CD4-positive, alpha-beta T cell treated with Interleukin-1 beta for 1 hour (primary cell): ENCODE measurements at places on chromosomes 4 and X.
A peak's percentile ranks its signal among the peaks of the same experiment; 100 is the strongest.

- no peak for DNase-seq
Observed at GRCh38 chr4:159358226-159358625, 255.3 kb downstream of the RAPGEF2 start.

DNA sequence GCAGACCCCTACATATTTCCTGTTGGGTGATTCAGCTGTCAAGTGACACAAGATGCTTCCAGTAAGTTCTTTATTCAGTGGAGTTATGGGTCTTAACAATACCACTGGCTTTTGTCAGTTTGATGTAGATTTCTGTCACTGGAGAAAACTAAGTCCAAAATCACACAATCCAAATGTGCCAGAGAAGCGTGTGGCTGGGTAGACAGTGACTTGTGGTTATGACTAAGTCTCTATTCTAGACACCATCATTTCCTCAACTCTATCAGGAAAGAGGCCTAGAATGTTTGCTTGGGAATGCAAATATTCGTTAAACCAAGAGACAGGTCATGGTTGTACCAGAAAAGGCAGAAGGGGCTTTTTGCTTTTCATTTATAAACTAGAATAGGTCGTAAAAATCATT, 54.4 kb upstream of the HS3ST1 start:
- no peak for DNase-seq

GRCh38 chr4:10482913-10483312, 25.7 kb upstream of the ZNF518B start:
- no peak for DNase-seq

DNA sequence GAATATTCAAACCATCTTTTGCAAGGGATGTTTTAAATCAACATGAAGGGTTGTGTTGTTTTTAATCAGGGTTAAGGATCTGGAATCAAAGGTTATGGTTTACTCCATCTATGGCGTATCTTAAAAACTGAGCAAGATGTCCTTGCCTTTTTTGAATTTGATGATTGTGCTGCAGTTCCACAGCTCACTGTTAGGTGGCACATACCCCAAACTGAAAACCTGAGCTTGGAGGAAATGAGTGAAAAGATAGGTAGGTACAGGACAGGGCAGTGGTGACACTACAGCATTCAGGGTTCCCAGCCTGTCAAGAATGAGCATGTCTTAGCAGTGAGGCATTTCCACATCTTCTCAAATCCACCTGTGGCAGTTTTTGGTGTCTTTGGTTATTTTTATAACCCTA, 13.1 kb upstream of the EOLA1 start:
- DNase-seq, result peak; percentile 76

DNA sequence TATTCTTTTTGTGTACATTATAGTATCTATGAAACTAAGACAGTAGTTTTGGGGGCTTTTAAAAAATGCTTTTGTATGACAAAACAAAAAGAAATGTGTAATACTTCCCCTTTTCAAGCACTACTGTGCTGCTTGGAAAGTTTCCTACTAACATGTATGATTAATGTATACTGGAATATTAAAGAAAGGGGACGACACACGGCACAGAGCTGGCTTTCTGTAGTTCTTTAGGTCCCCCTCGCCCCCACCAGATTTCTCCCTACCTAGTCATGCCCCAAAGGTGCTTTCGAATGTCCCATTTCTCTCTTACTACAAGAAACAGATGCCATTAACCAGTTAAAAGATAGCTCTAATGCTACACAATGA, 1.6 kb upstream of the AP1S2 start:
- no peak for DNase-seq

DNA sequence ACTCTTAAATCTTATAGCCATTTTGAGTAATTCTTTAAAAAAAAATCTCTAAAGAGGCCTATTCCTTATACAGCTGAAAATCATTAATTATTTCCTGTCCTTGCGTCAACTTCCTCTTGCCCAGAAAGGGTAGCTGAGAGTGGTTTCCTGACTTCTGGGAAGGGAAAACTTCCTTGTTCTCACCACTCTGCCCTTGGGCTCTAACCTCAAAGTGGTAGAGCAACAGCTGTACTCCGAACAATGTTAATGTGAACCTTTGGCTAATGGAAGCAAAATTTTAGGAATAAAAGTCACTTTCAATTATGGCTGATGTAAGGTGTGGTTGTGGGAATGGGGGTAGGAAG, 15.3 kb downstream of the KLHL2 start:
- no peak for DNase-seq

DNA sequence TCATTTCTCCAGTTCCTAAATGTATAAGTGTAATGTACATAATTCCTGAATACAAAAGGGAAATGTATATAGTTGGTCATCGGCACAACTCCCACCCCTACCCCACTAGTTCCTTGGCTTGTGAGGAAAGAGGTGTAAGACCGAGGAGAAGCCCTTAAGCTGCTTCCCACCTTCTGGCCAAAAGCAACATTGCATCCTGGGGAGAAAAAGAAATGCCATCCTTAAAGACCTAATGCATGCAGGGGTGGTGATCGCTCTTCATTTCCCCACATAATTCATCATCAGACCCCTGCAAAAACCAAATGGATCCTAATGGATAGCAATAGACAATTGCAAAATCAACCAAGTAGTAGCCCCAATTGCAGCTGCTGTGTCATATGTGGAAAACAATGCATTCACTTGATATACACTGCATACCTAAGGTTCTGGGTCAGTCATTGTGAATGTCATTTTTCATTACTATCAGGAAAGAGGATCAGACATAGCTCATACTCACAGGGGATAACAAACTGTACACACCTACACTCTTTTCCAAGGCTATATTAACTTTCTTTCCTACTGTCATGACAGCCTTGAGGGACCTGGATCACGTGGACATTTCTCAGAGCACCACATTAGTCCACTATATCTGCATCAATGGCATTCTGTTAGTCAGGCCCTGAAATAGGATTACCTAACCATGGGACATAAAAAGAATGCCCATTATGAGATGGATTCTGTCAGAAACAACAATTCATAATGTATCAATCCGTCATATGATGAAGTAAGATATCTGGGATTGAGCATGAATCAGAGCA, 31.7 kb upstream of the NFXL1 start:
- no peak for DNase-seq

DNA sequence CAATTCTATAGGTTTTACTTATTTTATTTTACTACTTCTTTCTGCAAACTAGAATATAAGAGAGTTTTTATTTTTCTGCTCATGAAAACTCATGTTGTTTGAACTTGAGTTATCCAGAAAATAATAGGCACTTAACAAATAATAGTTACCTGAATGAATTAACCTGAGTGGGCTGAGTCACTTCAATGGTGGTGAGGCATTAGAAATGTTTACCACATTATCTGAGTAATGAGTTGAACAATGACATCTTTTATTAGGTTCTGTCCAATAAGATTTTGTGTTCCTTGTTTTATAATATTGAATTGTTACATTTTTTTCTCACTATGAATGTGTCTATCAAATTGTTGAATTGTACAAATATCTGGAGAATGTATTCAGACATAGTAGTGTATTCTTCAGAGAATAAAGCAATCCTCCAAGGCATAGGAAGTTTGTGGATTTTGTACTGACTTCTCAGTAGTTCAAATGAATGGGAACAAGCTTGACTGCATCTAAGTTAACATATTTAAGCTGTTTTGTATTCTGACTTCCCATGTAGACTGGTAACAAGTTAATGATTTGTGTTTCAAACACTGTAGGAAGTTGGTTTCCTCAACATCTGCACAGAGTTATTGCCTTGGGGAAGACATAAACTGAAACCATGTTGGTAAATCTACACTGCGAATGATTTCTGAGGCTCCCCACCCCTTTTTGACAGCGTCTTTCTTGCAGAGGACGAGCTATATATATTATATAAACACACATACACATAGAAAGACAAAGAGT, 1808.9 kb upstream of the TENM3 start:
- DNase-seq, result no peak

GRCh38 chr4:7759635-7760034, 180.0 kb downstream of the AFAP1 start:
- no peak for DNase-seq

DNA sequence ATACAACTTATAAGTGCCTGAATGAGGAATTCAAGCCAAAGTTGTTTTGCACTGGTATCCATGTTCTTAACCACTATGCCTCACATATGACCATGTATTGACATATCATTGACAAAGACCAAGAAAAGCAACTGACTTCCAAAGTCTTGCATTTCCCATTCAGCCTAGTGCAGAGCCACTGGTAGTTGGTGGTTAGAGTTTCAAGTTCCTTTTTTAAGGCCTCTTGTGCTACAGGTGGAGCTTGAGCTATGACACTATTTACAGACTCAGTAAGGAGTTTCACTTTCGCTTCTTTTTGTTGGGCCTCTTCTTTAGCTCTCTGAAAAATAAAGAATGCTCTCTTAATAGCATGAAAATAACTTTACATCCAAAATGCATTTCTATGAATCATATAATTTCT, 763.0 kb downstream of the DMD start:
- peak; percentile 31 for DNase-seq

DNA sequence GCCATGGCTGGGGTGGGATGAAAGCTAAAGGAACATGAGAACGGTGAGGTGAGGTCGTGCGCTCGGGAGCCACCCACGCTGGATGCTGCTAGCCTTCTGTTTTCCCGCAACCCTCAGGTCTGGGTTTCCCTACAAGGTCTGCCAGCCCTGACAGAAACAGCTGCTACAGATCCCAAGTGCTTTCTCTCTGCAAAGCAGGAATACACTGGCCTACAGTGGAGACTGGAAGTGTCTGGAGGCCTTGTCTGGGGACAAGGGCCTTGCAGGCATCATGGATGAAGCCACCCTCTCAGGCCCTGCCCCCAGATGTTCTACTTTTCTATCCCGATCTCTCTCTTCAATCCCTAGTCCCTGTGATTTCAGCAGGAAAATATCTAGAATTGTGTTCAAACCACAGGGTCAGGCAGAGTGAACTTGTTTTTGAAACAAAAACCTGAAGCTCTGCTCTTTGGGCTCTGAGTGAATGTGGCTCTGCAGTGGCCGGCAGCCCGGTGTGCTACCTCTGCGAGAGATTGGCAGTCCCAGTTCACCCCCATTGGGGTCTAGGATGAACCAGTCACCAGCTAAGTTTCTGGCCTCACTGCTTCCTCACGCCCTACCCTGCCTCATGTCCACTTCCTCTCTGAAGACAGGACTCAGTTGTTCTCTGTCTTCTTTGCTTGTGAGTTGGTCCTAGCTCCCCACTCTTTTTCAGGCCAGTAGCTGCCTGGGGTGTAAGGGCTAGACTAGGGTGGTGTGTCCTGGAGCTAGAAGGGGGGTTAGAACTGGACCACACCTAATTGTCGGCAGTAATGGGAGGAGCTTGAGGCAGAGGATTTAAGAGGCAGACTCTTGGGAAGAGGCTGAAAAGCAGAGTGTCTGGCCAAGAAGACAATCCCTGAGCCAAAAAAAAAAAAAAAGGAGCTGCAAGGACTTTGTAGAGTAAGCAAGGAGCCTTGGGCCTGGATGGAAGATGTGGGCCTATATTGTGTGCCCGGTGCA, 89.6 kb downstream of the RTL5 start:
- no peak for DNase-seq

GRCh38 chrX:107547621-107548020, 80.7 kb upstream of the PRPS1 start:
- DNase-seq, result no peak

DNA sequence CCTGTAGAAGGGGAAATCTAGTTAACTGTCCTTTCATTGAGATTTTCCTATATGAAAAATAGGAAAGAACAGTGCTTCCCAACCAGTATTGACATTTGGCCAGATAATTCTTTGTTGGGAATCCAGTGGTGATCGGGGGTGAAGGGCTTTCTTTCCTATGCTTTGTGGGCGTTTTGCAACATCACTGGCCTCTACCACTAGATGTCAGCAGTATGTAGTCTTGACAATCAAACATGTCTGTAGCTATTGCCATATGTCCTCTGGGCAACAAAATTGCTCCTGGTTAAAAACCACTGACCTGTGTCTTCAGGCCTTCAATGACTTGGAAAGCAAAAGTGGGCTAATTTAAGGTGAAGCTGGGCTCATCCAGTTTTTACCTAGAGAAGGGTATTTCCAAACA, 658.5 kb downstream of the DACH2 start:
- DNase-seq, result no peak

DNA sequence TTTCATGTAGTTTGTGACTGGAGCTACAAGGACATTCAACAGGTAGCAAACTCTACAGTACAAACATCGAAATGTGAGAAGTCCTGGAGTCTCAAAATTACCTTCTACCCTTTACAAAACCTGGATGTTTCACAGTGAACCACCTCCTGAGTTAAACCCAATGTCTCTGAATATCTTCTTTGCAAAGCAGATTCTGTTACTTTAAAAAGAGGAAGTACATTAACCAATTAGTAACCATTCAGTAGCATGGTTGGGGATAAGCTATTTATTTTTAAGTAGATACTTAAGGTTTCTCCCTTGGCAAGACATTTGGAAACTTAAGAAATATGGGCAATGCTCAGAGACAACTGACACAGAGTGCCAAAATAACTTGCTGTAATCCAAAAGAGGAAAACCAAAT, 371.9 kb upstream of the NWD2 start:
- DNase-seq, result no peak

GRCh38 chr4:89230271-89230670, 77.3 kb downstream of the GPRIN3 start:
- DNase-seq, result no peak

GRCh38 chr4:110287130-110287529, 88.7 kb upstream of the ELOVL6 start:
- no peak for DNase-seq

- no peak for DNase-seq
Observed at GRCh38 chr4:108628411-108628810, 8.0 kb downstream of the RPL34 start.

GRCh38 chr4:169658975-169659715, 38.8 kb downstream of the CLCN3 start:
- DNase-seq, result no peak

- DNase-seq, result no peak
Observed at GRCh38 chr4:138645289-138645688, 370.3 kb upstream of the NOCT start.

DNA sequence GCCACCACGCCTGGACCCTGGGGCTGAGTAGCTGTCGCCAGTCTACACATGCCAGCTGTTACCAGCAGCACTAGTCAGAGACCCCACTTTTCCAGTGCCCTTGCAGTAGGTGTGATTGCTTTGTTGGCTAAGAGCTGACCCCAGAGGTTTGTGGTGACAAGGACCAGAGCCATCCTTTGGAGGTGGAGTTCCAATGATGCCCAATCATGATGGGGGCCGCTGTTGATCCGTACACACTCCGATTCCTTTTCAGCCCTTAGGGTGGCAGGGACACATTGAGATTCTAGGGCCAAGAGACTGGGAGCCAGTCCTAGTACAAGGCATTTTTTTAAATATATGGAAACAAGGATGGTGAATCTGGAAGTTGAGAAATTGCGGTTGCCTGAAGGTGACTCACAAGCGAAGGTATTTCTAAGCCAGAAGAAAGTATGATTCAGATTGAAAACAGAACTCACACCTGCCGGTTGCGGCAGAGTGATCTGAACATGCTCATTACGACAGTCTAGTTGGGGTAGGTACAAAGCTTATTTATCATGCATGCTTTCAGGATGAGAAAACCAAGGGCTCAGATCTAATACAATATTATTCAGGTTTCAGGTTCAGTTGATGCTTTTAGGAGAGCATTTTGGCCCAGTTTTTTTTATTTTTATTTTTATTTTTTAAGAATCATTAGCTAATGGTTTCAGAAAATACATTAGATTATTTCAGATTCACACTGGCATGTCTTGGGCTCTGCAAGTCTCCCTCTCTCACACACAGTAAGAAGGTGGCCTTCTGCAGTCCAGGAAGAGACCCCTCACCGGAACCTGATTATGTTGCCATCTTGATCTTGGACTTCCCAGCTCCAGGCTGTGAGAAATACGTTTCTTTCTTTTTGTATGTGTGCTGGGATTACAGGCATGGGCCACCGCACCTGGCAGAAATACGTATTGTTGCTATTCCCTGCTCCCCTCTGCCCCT, 43.4 kb downstream of the SHROOM2 start:
- no peak for DNase-seq
